ENCODE measurements at places on chromosomes 2 and 18. TPM values are rescaled to one million over a fixed set of nuclear protein-coding genes. Genes with fewer than 3 reads are reported as not detected.

ATP6V1B1 gene
- total RNA-seq, result 0.62 TPM

SIX2 gene
- 1.1 TPM for total RNA-seq

CMPK2 gene
- total RNA-seq, result 15.4 TPM

PLCD4 gene
- total RNA-seq, result 2.6 TPM

INPP5D gene
- 1.6 TPM for total RNA-seq

COL4A4 gene
- total RNA-seq, result 2.7 TPM

KCNS3 gene
- total RNA-seq, result 9.6 TPM

KATNAL2 gene
- 3.1 TPM for total RNA-seq

MAPRE3 gene
- 6.6 TPM for total RNA-seq

TNFAIP6 gene
- 67.4 TPM for total RNA-seq

IL36RN gene
- total RNA-seq, result not detected

MBD2 gene
- total RNA-seq, result 29.7 TPM

AQP4 gene
- not detected for total RNA-seq

NFU1 gene
- 39.2 TPM for total RNA-seq

CCDC68 gene
- 1.8 TPM for total RNA-seq

LYG2 gene
- total RNA-seq, result not detected

KLHL14 gene
- total RNA-seq, result not detected

MROH2A gene
- not detected for total RNA-seq

ALS2 gene
- total RNA-seq, result 33.2 TPM

LYG1 gene
- 0.22 TPM for total RNA-seq

OBSL1 gene
- 70.9 TPM for total RNA-seq

CCDC74A gene
- total RNA-seq, result 11.9 TPM

CD226 gene
- 0.50 TPM for total RNA-seq

COL5A2 gene
- total RNA-seq, result 440 TPM

CNGA3 gene
- not detected for total RNA-seq

MALT1 gene
- total RNA-seq, result 27.7 TPM

GRB14 gene
- 0.89 TPM for total RNA-seq

FAP gene
- 269 TPM for total RNA-seq

DNAJC5G gene
- not detected for total RNA-seq

FSHR gene
- not detected for total RNA-seq

PROM2 gene
- total RNA-seq, result 0.25 TPM

PRKD3 gene
- 80.0 TPM for total RNA-seq

DYNAP gene
- not detected for total RNA-seq

TIGD1 gene
- total RNA-seq, result 2.6 TPM

GALNT5 gene
- total RNA-seq, result 7.2 TPM

SLC14A1 gene
- total RNA-seq, result 13.3 TPM

ALPP gene
- total RNA-seq, result not detected

ADCYAP1 gene
- not detected for total RNA-seq

SKA1 gene
- 9.9 TPM for total RNA-seq

GALNT3 gene
- 0.87 TPM for total RNA-seq

GREB1 gene
- 3.0 TPM for total RNA-seq

IL18R1 gene
- total RNA-seq, result 0.33 TPM

MFSD6 gene
- total RNA-seq, result 12.2 TPM

MXD1 gene
- total RNA-seq, result 12.2 TPM

RESP18 gene
- total RNA-seq, result not detected

CFAP221 gene
- total RNA-seq, result not detected

SPATA3 gene
- not detected for total RNA-seq

IL36A gene
- total RNA-seq, result not detected

IL18RAP gene
- total RNA-seq, result not detected

ATP8B1 gene
- 46.1 TPM for total RNA-seq

POTEC gene
- total RNA-seq, result not detected

VIL1 gene
- 0.12 TPM for total RNA-seq

GAL3ST2 gene
- total RNA-seq, result 0.44 TPM

SS18 gene
- 108 TPM for total RNA-seq

UNC80 gene
- total RNA-seq, result not detected
